Left renal cortex interstitium (tissue), 4 donors: ENCODE measurements at places on chromosomes 16 and 17.

DNA sequence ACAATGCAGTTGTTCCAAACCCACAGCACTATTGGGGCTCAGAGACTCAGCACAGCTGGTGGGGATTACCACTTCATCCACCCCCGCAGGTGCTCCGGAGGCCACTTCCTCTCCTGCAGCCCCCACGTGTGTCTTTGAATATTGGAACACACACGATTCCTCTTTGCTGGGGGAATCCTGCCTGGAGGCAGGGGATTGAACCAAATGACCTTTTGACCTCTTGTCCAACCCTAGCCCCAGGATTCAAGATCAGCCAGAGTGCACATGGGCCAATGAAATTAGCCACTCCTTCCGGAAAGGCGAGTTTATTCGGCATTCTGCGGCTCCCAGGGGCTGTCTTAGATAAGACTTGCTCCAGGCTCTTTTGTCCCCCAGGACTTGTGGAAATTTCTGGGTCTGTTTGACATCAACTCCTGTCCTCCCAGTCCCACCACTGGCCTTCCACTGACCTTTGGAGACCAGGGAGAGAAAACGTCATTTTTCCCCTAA lies 350.2 kb downstream of the FOXL1 start:
- no peak for DNase-seq

DNA sequence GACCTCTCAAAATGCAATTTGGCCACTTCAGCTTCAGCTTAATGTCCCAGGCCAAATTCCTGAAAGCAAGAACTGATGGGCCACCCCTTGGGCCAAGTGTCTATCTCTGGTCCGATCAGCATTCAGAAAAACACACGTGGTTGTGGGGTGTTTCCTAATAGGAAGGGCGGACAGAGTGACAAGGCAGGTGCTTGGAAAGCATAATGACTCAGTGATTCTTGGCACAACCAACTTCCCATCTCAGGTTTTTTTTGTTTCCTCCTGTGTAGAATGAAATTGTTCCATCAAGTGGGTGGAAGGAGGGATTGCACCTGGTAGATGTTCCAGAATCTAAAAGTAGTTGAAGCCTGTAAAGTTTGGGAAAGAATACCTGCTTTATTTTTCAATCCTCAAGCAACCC lies 155.6 kb downstream of the HS3ST2 start:
- no peak for DNase-seq

DNA sequence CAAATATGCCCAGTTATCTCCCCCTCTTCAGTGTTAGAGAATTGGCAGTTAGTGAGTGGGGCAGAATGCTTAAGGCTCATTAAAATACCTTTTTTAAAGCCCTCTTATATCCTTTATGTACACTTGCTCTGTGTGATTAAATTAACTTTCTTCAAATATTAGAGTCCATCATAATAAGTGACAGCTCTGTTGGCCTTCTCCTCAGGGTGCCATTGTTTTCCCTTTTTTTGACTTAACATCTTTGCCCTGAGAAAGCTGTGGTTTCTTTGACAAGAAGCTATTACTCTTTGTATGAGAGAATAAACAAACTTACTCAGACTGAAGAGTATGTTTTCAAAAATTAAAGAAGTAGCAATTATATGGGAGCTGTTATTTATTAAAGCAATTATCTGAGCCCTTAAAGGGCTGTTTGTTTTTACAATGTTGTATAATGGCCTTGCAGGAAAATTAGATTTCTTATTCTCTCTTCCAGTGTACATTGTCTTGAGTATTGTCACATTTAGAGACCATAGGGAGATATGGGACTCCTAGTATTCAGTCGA lies 13.4 kb downstream of the RBBP6 start:
- DNase-seq = no peak

DNA sequence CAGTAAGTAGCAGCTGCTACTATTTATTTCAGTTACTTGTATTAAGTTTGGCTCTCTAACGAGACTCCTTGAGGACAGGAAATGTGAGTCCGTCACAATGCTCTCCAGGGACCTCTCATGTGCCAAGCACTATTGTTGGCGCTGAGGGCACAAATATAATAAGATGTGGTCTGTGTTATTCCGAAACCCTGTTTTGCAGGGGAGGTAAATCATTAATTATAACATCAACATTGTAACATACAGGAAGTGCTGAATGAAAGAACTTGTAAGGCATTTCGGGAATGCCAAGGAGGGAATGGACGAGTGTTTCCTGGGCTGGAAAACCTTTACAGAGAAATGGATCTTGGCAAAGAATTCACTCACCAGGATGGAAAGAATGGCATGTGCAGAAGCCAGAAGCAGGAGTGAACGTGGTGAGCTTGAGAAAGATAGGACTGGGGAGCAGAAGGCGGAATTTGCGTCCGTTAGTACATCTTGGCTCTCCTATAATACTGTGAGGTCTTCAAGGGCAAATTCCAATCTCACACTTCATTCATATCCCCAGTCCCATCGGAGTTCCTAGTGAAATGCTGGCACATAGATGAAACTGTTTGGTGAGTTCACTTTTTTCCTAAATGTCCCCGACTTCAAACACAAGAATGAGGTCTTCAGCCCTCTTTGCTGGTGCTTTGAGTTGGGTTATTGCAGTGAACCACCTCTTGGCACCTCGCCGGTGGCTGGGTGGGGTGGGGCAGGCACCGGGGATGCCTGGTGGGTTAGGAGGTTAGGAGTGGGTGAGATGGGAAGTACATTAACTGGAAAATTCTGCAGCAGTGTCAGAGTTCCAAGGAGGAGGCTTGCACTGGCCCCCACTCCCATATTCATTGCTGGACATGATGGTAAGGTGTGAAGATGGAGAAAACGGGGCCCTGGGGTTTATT lies 11.5 kb downstream of the TAC4 start:
- DNase-seq = no peak

- DNase-seq = no peak
Measured at GRCh38 chr16:78789561-78789960, 690.1 kb downstream of the WWOX start.

DNA sequence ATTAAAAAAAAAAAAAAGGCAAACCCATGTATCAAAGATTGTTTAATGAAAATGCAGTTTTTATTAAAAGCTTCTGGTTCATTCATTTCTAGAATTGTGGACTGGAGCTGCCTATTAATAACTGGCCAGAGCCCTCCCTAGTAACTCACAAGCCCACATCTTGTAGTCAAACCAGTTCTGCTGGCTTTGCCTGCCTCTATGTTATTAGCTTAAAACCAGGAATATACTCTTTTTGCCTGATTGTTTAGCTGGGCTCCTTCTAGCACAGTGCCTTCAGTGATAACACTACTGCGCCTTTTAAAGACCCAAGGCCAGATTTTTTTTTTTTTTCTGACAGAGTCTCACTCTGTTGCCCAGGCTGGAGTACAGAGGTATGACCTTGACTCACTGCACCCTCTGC lies 26.0 kb downstream of the TAC4 start:
- DNase-seq = peak; percentile 6

DNA sequence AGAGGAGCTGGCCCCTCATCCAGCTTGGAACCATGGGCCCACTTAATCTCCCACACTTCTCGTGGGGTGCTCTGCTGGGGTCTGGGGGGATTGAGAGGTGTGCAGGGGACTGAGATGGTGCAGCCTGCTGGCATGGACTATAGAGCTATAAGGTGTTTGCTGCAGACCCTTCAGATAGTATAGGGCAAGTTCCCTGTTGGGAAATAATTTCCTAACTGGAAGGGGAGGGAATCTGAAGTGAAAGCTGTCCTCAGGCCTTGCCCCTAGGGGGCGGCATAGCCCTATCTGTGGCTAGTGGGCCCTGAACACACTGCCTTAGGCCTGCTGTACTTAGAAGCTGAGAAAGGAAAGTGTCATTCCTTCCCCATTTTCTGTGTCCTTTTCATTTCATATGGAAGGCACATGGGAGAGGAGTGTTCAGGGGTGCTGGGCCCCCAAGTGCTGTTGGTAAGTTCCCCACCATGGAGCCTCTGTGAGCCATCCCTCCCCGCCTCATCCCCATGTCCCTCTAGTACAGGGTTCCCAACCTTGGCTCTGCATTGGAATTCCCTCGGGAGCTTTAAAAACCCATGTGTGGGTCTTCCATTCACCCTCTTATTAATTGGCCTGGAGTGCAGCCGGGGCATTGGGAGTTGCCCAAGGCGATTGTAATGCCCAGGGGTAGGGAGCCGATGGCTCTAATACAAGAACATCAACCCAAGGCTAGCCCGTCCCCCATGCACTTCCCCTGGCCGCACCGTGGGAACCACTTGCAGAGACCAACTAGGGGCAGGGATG lies 19.7 kb downstream of the GOSR2 start:
- no peak for DNase-seq

GRCh38 chr16:23424292-23424958 lies 28.6 kb downstream of the COG7 start:
- DNase-seq = peak; percentile 6

DNA sequence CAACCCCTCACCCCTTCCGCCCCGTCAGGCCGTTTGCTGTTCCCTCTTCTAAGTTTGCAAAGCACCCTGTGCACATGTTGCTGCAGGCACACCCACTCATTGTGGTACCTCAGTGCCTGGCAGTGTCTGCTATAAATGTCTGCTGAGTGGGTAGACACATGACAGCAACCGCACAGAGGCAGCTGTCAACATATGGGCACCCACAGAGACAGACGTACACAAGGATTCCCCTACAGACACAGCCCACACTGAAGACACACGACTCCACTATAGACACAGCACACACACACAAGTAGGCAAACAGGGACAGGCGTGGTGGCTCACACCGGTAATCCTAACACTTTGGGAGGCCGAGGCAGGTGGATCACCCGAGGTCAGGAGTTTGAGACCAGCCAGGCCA lies 17.8 kb upstream of the CRK start:
- DNase-seq = no peak

DNA sequence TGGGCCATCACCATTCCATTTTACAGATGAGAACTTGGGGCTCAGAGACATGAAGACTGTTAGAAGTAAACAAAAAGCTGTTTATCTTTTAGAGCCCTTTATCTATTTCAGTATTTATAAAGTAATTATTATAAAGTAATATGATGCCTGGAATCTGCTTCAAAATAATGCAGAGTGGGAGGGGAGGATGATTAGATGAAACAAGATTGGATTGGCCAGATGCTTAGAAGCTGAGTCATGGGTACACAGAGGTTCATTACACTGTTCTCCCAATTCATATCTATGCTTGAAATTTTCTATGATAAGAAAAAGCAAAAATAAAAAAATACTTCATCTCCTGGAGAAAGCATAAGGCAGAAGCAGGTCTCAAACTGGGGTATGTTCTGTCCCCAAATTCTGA lies 29.4 kb downstream of the TOM1L2 start:
- no peak for DNase-seq
